ENCODE measurements at places on chromosomes 3 and 15.

DNA sequence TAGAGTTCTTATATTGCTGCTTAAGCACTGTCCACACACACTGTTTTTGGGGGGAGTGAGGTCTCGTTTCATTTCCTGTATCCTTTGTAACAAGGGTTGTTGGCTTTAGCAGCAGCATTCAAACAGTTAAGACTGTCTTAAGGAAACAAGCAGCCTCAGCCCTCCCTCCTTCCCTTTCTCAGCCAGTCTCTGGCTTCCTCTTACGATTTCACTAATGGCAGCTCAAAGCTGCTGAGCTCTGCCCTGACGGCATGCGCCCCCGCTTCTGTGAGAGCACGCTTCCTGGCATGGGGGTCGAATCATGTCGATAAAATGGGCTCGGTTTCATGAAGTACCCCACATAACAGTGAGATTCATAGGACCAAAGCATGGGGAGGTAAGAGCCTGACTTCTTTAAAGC is 105.0 kb downstream of the KLHL25 start:
- peak; percentile 64 for DNase-seq

GRCh38 chr3:38149708-38150107 is 11.2 kb downstream of the MYD88 start:
- DNase-seq = no peak

DNA sequence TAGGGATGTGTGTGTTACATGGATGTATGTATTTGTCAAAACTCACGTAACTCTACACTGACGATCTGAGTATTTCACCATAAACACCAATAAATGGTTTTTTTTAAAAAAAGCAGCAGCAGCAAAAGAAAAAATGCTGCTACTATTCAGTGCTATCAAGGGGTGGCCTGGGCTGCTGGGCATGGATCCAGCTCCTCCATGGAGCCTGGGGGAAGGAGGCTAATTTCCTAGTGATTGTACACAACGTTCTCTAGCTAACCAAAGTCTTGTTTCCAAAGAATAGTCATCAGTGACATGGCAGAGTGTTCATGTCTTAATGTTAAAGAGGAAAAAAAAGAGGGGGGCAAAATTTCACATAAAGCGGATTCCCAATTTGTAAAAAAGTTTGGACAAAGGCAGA is 29.0 kb downstream of the POMGNT2 start:
- DNase-seq = no peak

- no peak for DNase-seq
Observed at GRCh38 chr3:197104738-197105137, 75.1 kb upstream of the MELTF start.

GRCh38 chr3:135629701-135630408 is 335.7 kb upstream of the PPP2R3A start:
- no peak for DNase-seq

- no peak for DNase-seq
Observed at GRCh38 chr15:89662893-89663626, 7.8 kb upstream of the KIF7 start.

DNA sequence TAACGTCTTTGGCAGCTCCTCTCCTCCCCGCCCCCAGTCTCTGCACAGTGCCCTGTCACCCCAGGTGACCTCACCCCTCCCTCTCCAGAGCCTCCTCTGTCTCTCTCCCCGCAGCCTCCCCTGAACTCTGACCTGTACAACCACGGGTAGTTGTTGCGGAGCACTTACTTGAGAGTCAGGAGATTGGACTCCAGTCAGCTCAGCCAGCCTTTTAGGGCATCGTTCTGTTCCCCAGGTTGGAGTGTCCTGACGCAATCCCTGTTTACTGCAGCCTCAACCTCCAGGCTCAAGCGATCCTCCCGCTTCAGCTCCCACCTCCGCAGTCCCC is 177.7 kb downstream of the UACA start:
- no peak for DNase-seq

DNA sequence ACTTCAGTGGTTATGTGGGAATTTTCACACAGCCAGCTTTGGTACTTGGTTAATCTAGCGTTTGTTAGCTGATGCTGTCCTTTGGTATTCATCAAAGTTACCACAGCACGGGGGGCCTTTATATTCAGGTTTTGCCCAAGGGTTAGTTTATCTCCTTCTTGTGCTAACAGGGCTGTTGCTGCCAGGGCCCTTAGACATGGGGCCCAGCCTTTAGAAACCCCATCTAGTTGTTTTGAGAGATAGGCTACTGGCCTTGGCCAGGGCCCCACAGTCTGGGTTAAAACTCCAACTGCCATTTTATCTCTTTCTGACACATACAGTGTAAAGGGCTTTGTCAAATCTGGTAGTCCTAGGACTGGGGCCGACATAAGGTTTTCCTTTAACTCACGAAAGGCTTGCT is 7.5 kb upstream of the DNAAF4 start:
- no peak for DNase-seq

GRCh38 chr3:113287803-113288648 is 76.7 kb downstream of the BOC start:
- DNase-seq = peak; percentile 29

GRCh38 chr15:19899021-19899824 is 642.4 kb downstream of the GOLGA6L6 start:
- DNase-seq = no peak

DNA sequence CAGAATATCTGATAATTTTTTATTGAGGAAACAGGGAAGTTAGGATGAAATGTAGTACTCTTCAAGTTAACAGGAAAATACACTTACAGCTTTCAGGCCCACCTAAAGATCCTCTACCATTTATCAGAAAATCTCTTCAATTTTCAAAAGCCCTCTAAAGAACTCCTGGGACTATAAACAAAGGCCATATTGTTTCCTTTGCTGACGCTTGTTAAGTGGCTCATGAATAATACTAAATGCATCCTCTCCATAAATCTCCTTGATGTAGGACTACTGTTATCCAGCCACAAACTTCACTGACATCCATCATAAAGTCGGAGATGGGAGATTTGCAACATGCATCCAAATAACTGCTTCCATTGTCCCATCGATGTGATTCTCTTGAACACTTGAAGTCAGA is 326.5 kb downstream of the ZIC1 start:
- DNase-seq = no peak

- DNase-seq = no peak
Observed at GRCh38 chr3:4981665-4982494, 2.6 kb downstream of the BHLHE40 start.

- no peak for DNase-seq
Observed at GRCh38 chr15:64732156-64732860, 43.1 kb downstream of the RBPMS2 start.

- DNase-seq = no peak
Observed at GRCh38 chr3:46422617-46423016, 15.6 kb downstream of the CCRL2 start.

DNA sequence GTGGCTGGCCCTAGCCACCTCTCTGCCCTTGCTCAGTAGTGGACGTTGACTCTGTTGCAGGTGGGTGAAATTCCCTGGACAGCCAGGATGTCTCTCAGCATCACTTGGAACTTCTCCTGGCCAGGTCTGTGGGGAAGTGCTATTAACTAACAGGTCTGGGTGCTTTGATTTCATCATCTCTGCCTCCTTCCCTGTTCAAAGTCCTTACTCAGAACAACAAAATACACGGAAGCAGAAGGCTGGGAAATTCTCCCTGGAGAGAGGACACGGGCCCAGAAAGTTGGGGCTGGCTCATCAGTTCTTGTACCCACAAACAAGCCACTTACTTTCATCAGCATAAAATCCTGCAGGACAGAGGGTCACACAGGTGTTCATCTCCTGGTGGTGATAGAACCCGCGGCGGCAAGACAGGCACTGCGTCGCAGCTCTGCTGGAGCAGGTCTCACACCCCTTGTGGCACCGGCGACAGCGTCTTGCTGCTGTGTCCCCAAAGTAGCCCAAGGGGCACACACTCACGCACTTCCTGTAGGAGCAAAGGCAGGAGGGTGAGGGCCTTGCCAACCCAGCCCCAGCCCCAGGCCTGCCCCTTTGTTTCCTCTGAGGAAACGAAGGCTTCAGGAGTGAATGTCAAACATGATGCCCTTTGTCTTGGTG is 29.6 kb upstream of the SNRPA1 start:
- DNase-seq = no peak

DNA sequence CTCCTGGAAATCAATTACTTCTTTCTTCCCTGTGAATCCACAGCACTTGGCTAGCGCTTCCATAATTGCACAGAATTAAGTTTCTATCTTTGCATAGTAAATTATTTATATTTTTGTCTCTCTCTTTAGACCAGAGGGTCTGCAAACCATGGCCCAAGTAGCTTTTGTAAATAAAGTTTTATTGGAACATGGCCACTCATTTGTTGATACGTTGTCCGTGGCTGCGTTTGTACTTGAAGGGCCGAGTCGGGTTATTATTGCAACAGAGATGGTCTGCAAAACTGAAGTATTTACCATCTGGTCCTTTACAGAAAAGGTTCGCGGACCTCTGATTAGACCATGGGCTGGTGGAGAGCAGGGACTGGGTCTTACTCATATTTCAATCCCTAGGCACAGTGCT is 102.5 kb downstream of the RPLP1 start:
- DNase-seq = no peak

DNA sequence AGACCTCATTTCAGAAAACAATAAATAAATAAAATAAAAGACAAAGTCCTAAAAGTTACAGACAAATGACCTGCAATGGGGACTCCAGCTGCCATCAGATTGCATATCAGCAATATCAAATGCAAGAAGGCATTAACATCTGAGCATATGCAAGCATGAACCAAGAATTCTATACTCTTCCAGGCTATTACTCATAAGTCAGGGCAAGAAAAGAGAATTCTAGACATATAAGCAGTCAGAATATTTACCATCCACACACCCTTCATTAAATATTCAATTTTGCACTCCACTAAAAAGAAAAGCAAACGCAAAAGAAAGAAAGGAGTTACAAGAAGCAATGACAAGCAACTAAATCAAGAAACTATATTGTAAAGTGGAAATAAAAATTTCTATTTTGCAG is 21.1 kb downstream of the PLA2G4F start:
- no peak for DNase-seq

DNA sequence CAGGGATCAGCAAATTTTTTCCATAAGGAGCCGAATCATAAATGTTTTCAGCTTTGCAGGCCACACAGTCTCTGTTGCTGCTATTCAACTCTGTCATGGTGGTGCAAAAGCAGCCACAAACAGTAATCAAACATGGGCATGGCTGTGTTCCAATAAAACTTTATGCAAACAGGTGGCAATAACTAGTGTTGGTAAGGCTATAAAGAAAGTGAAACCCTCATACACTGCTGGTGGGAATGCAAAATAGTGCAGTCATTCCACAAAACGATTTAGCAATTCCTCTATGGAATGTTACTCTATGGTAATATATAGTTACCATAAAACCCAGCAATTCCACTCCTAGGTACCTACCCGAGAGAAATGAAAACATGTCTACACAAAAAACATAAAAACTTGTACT is 14.0 kb upstream of the MRPS25 start:
- DNase-seq = no peak

DNA sequence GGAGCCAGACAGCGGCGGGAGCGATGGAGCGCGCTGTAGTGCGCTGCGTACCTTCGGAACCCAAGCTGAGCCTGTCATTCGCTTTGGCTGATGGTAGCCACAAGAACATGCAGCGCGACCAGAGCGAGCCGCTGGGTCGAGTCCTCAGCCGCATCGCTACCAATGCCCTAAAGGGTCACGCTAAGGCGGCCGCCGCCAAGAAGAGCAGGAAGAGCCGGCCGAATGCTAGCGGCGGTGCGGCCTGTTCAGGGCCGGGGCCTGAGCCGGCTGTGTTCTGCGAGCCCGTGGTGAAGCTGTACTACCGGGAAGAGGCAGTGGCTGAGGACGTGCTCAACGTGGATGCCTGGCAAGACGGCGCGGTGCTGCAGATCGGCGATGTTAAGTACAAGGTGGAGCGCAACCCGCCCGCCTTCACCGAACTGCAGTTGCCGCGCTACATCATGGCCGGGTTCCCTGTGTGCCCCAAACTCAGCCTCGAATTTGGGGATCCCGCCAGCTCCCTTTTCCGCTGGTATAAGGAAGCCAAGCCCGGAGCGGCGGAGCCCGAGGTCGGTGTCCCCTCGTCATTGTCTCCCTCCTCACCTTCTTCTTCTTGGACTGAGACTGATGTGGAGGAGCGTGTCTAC is 498 bp downstream of the PDE12 start:
- DNase-seq = no peak

DNA sequence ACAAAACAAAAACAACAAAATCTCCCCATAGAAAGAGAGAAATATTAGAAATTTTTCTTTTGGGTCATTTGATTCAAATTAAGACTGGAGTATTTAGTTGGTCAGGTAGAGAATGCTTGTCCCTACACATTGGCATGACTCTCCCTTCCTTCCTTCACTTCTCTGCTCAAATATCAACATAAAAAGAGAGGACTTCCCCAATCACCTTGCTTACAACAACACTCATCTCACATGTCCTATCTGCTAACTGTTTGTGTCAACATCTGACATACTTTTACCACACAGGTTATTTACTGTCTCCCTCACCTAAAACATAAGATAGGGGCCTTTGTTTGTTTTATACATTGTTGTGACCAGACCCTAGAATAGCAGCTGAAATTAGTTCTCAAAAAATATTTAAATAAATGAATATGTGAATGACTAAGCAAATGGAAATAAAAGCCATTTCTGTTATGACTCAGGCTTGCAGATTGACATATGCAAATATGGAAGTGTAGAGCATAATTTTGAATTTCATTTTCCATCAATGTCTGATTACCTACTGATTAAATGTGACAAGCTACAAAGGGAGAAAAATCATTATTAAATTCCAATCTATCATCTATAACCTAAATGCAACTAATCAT is 304.8 kb downstream of the CTNNB1 start:
- DNase-seq = no peak

DNA sequence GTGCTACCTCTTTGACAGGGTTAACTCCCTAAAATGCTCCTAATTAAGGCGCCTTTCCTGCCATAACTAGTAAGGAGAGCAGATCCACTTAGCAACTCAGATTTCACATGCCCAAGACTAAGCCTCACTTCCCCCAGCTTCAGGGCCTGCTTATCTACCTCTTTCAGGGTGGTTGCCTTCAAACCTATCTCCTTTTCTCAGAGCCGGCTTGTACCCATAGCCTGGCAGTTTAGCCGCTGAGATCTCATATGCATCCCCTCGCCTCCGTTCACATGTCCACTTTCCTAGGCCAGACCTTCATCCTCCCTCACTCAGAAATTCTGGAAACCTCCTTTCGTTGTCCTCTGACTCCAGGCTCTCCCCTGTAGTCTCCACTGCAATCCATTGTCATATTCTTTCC is 1.0 kb upstream of the FSTL1 start:
- DNase-seq = no peak

- DNase-seq = no peak
Observed at GRCh38 chr3:40677321-40677720, 152.6 kb downstream of the ZNF621 start.
